Stimulated activated CD4-positive, alpha-beta T cell treated with anti-CD3 and anti-CD28 coated beads, Interleukin-15, amount 100 ng/mL, for 1 hour (primary cell): ENCODE measurements at places on chromosomes 13 and 19.

- no peak for DNase-seq
These were observed 10.8 kb upstream of the HOMER3 start for GRCh38 chr19:18951721-18952281.

- no peak for DNase-seq
These were observed 291.8 kb downstream of the MYO16 start for GRCh38 chr13:108921238-108921637.

GRCh38 chr19:1449467-1450442, at the start of gene APC2:
TSS of gene APC2 (plus strand) at chr19:1450121. CDS start at chr19:1453002, 2,881 bp downstream.
- DNase-seq: no peak

DNA sequence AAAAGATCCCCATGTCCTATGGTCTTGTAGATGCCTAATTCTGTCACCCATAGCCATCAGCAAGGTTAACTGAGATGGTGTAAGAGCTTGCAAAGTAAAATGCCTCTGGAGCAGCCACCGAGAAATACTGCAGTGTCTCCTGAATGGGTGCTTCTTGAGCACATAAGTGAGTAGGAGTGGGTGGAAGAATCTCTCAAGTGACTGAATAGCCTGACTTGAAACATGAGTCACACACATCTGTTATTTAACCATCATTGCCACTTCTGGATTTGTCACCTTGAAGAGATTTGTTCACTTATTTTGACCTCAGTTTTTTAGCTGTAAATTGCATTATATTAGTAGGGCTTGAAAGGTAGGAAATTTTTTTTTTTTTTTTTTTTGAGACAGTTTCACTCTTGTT, 2.3 kb downstream of the ZNF714 start:
- no peak for DNase-seq

- DNase-seq: no peak
These were observed 1.2 kb downstream of the TBC1D17 start for GRCh38 chr19:49878744-49879070.

DNA sequence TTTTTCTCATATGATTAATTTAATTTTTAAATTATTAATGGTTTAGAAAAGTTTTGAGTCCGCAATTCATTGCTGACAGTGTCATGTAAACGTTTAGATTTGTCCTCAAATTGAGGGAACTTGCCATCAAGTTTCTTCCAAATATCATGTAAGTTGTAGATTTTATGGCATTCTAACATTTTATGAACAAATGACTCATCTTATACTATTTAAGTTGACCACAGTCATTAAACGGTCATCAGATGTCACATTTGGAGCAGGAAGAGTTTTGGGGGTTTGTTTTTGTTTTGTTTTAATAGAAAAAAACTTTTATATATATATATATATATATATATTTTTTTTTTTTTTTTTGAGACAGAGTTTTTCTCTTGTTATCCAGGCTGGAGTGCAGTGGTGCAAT, 4.3 kb downstream of the ZNF114 start:
- DNase-seq: no peak

DNA sequence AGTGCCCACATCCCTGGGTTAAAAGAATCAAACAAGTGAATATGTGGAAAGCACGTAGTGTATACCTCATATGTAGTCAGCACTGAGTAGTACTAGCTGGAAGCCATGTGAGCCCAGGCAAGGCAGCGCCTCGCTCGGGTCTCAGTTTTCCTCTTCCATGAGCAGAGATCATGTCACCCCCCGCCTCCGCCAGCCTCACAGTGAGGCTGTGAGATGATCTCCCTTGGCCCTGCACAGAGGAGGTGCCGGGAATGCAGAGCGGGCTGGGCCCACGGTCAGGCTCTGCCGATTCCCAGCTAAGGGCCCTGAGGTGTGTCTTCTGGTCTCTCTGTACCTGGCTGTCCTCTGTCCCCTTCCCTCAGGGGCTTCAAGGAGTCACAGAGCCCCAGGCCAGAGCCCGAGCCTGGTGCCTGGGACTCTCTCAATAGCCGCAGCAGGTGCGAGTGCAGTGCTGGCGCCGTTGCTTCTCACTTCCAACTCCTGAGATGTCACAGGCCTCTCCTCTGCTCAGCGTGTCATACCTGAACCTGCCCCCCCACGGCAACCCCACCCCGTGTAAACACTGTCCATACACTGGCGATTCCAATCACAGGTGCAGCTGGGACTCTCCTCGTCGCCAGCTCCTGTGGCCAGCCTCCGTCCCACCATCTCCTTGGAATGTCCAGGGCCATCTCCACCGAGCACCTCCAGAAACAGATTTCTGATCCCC, 26.9 kb downstream of the DPF1 start:
- DNase-seq: no peak

DNA sequence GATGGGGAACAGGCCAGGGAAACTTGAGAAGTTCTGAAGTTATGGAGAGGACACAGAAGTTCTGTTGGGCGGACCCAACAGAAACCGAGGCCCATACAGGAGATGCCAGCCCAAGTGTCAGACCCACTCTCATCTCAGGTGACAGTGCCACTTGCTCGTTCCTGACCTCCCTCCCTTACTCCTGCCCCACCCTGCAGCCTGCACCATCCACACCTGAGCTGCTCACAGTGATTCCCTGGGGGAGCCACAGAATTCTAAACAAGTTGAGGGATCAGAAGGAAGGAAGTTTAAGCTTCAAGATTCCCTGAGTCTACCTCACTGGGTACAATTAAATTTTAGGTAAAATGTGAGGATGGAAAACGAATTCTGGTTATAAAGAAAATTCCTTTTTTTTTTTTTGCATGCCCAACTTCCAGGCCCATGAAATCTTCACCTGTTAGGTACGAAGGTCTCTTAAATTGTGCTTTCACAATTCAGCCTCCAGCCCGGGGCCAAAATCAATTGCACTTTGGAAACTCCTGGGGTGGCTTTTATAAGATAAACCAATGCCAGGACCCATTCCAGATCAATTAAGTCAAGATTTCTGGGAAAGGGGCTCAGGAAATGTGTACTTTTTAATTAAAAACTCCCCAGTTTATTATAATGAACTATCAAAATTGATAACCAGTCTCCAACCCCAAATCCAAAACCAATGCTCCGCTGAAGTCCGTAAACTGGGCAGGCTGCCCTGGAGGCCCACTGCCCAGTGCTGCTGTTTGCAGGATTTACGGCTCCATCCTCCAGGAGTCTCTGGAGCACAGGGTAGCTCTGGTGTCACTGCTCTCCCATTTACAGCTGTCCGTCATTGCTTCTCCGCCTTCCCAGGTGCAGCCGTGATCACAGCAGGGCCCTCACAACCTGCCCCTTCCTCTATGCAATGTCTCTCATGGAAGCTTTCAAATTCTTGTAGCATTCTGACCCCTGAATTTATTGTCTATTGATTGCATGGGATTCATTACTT, 643.5 kb downstream of the UQCRFS1 start:
- DNase-seq: no peak

- DNase-seq: no peak
These were observed 14.3 kb downstream of the MRPS12 start for GRCh38 chr19:38944981-38945506.

- DNase-seq: no peak
These were observed 1.7 kb upstream of the DLEU7 start for GRCh38 chr13:50845211-50845610.

DNA sequence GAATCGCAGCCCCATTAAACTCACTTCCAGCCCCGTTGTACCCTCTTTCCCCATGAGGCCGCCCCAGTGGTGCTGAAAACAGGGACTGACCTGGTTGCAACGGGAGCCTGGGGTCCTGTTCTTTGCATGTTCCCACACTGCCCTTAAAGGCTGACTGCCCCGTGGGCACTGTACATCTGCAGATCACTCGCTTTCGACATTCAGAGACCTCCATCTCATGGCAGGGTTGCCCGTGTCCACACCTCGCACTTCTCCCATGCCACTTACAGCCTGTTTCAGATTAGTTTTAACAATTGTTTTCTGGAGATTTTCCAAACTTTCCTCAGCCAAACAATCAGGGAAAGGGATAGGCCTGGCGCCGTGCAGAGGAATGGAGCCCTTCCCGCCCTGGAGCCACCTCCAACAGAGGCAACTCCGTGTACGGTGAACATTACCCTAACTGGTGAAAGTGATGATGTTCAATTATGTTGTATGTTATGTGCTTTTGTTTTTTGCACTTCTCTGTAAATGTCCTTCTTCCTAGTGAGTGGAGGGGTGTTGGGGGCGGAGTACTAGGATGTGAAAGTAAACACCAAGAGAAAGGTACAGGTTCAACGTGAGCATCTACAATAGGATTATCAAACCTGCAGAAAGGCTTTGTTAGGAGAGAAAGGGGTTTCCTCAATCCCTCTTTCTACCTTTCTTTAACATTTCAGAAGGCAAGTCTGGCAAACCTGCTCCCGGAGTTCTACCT, 262.8 kb downstream of the FOXO1 start:
- no peak for DNase-seq

DNA sequence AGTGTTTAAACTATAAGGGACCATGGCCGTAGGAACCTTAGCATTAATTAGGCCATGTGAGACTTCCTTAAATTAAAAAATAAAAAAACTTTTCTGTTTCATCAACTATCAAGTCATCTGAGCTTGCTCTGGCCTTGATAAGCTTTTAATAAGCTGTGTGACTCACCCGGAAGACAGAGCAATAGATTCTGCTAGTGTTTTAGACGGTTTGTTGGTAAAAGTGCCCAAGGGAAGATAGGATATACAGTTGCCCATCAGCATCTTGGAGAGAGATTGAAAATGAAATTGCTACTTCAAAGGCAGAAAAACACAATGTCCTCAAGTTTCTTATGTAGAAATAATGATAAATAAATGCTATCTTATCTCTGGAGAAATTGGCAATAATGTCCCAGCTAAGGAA, 31.2 kb upstream of the RCBTB2 start:
- no peak for DNase-seq

- DNase-seq: no peak
These were observed 179.4 kb downstream of the NDFIP2 start for GRCh38 chr13:79660361-79660760.

DNA sequence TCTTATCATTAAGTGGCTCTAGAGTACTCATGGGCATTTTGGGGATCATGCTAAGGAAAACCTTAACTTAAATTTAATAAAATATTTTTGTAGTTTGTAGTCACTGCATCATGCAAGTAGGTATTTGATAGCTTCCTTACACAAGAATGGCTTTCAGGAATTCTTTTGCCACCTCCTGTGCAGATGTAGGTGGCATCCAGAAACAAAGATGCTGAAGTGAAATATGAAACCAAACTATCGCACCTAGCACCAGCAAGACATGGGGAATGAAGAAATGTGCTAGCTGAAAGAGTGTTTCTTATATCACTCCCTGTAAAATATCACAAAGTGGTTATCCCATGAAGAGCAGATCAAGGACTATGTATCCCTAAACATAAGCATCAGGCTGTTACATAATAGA, 924.5 kb upstream of the PRR20A start:
- DNase-seq: no peak

GRCh38 chr19:1445185-1445931, 4.6 kb upstream of the APC2 start:
- DNase-seq: peak; percentile 60

- no peak for DNase-seq
These were observed 3.0 kb downstream of the ELANE start for GRCh38 chr19:855142-855541.

- DNase-seq: no peak
These were observed 17.0 kb downstream of the POU2F2 start for GRCh38 chr19:42115219-42115618.

- DNase-seq: no peak
These were observed 151.3 kb upstream of the ATXN8OS start for GRCh38 chr13:69956349-69956748.

DNA sequence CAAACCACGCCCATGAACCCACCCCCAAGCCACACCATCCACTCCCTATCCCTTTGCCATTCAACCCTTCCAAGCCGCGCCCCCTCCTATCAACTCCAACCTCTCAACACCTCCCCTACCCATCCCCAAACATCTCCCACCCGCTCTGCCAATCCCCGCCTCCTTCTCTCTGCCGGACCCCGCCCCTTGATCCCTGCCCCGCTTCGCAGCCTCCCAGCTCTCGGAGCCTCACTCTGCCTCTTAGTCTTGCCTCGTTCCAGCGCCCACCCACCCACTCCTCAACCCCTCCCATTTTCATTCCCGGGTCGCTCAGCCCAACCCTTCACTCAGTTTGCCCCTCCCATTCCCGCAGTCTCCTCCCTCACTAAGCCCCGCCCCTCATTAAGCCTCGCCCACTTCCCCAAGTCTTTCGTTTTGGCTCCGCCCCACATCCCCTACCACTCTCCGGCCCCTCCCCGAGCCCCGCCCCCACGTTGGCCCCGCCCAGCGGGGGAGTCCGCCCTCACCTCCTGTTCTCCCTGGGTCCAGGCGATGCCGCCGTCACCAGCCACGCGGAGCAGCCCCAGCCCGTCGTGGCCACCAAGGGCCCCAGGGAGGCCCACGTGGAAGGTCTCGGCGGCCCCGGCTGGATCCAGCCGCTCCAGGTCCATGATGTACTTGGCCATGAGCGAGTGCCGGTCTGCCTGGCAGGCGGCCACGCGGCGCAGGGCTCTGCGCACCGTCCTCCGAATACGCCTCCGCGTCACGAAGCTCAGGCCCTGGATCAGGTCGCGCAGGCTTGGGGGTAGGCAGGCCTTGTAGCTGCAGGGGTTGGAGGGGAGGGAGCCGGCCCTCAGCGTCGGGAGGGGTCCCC, 5.7 kb downstream of the JAK3 start:
- peak; percentile 24 for DNase-seq

DNA sequence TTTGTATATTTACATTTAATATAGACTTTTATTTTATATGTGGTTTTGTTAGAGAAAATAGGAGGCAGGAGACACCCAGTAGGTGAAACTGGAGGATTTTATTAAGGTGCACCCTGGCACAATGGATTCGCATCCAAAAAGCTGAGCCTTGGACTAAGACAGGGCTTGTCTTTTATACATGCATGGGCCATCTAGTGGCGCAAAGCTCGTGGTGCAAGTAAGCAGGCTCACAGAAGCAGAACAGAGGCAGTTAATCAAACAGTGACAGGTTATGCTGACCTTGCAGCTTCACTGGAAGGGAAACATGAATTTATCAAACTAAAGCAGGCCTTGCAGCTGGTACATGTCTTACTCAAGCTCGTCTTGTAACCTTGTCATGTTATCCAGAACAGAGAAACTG, 58.8 kb upstream of the ZNF681 start:
- DNase-seq: peak; percentile 14

DNA sequence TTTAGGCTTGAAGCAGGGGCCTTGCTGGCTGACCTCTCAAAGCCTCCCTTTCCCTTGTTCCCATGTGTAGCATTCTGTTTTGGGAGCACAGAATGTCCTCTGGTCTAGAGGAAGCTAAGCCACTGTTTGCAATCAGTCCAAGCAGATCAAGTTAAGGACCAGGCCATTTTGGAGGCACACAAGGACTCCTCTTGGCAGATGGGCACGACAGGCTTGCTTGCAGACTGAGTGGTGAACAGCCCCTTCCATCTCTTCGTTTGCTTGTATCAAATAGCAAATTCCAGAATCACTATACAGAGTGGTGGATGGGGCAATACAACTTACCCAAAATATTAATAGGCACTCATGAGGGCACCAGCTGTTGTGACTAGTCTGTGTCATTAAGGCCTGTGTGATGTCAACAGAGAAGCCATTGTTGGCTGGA, 215.5 kb upstream of the SERP2 start:
- no peak for DNase-seq

DNA sequence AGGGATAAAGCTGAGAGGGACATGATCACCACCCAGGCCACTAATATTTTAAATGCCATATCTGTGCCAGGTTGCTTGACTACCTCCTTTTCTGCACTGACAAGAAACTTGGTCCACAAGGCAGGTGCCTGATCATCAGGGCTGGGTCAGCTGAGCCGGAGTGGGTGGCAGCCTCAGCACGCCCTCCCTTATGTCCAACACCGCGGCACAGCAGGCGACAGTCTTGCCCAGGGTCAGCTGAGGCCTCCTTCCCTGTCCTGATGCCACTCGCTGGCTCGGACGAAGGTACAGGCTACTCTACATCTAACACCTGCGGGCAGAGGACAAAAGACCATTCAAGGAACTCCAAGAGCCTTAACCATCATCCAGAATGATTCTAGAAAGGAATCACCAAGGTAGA, 16.9 kb downstream of the ZC3H4 start:
- DNase-seq: no peak
